OCI-M1 (cell line): ENCODE measurements at places on chromosomes 16 and 17.
A peak's percentile ranks its signal among the peaks of the same experiment; 100 is the strongest.

- no peak for DNase-seq
Measured at GRCh38 chr17:13076905-13077304, 59.1 kb upstream of the ELAC2 start.

DNA sequence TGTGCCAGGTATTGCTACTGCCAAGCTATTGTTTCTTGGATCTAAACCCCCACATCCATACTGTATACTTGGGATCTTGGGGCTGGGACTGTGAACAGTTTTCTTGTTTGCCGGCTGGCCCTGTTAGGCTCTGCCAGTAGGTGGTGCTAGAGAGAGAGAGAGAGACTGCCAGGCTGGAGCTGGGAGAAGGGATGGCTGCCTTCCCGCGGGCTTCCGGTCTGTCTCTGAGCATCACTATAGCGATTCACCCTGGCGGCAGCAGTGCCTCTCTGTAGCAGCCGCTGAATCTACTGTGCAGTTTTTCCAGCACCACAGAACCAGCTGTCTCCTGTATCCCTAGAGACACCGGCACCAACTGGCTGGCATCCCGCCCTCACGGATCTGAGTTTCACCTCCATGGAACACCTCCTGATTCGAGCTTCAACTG lies 201.2 kb downstream of the UTP18 start:
- peak; percentile 74 for DNase-seq

DNA sequence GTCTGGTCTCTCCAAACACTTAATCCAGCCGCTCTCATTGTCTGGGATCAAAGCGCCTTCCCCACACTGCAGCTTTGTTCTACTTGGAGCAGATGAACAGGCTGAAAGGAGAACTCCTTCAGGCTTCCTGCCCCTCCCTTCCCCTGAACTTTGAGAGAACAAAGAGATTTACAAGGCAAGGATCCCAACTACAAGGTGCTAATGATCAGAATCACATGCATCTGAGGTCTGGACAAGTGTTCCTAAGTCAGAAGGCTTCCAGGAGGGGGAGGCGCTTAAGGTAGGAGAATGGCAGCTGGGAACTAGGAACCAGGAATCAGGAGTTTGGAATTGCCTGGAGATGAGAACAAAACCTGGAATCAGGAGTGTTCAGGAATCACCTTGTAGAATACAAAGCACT lies 606.3 kb upstream of the CDH11 start:
- DNase-seq = no peak

DNA sequence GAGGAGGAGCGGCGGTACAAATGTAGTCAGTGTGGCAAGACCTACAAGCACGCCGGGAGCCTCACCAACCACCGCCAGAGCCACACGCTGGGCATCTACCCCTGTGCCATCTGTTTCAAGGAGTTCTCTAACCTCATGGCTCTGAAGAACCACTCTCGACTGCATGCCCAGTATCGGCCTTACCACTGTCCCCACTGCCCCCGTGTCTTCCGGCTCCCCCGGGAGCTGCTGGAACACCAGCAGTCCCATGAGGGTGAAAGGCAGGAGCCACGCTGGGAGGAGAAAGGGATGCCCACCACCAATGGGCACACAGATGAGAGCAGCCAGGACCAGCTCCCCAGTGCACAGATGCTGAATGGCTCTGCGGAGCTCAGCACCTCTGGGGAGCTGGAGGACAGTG lies 2.8 kb downstream of the ZNF646 start:
- no peak for DNase-seq

DNA sequence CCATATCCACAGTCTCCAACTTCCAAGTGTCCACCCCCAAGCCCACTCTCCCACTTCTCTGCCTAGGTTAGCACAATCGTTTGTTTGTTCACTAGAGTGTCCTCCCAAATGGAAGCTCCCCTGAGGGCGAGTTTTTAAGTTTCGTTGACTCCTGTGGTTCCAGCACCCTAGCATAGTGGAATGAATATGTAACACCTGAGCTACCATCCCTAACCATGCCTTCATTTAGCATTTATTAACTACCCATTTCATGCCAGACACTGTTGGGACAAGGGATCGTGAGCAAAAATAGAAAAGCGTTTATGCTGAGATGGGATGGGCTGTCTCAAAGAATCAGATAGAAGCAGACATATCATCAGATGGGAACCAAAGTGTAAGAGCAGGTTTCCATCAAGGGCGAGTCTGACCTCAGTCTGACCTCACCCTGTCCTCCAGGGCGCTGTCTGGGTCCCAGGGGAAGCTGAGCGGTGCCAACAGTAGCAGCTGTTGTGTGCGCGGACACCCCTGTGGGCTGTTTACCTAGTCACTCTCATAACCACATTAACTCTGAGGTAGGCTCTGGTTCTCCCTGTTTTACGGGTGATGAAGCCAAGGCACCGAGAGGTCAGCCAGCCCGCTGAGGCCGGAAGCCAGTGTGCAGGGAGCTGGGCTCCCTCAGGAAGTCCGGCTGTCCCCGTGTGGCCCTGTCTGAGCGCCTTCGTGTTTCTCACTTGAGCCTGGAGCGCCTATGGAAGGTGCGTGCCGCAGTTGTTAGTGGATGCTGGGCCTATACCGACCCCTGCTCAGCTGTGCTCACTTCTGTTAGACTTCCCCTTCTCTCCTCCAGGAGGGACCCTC lies 6.2 kb downstream of the CNP start:
- no peak for DNase-seq

GRCh38 chr17:72118335-72119076 lies 2.3 kb upstream of the SOX9 start:
- DNase-seq = peak; percentile 56

DNA sequence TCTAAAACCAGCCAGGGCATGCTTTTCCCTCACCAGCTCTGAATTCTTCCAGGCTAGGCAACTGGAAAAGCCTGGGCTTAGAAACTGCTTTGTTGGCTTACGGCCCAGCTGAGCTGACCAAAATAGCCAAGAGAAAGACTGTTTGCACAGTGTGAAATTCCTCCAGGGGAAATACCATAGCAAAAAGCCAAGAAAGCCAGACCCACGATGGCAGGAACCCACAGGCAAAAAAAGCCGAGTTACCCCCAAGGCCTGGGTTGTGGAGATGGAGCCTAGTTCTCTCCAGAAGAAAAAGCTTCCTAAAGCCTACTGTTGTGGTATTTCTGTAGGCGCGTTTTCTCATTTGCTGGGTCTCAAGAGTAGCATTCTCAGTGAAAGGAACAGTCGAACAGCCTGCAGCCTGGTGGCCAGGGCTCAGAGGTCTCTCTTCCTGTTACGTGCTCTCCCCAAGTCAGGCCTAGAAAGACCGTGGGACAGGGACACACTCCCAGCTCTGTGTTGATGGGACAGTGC lies 9.2 kb downstream of the SP2 start:
- no peak for DNase-seq

- DNase-seq = peak; percentile 42
Measured at GRCh38 chr16:58306327-58306726, 11.5 kb upstream of the PRSS54 start.

- DNase-seq = no peak
Measured at GRCh38 chr16:26605626-26606271, 461.0 kb upstream of the C16orf82 start.

DNA sequence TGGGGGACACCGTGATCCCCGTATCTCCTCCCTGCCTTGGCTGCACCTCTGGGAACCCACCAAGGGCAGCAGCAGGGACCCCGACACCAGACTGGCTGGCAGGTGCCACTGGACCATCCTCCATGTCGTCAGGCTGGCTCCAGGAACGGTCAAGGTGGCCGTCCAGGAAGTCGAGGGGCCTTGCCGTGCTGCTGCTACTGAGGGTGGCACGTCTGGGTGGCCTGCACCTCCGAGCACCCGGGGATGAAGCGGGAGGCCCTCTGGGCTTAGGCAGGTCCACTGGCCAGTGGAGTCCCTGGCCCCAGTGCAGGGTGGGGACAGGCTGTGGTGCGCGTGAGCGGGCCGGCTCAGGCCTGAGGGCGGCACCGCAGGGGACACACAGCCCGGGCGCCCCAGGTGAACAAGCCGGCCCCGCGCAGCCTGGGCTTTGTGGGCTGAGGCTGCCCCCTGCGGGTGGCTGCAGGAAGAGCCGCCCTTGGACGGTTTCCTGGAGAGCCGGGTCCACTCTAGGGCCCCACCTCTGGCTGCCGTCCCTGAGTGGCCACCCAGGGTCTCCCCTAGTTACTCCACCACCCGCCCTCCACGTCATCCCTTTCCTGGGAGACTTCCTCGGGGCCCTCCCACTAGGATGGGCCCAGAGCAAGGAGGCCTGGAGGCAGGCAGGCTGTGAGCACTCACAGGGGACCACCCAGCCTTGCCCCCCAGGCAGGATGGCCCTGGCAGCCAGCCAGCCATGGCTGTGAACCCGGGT lies 42.8 kb upstream of the ZC3H18 start:
- DNase-seq = peak; percentile 24

DNA sequence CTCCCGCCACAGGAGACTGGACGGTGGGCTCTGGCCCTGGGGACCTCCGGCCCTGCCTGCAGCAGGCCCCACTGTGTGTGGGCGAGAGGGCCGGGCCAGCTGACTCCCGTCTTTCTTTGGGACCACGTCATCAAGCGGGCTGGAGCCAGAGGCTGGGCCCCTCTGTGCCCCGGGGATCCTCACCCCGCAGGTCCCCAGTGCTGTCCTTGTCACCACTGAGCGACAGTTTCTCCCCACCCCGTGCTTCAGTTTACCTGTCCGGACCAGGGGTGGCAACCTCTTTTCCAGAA lies 181.9 kb upstream of the ZNF469 start:
- no peak for DNase-seq

DNA sequence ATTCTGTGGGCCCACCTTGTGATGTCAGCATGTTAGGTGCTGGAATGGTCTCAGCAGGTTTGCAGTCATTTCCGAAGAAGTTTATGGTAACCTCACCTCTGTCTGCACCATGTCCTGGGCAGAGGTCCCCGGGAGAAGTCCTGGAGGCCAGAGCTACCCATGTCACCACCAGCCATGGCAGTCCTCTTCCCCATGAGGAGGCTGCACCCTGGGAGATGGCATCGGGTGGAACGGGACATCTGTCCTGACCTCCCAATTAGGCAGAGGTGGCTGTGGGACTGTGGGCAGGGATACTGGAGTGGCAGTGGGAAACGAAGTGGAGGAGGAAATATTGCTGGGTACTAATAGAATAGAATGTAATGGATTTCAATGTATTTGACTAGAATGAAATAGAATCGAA lies 511.8 kb upstream of the WSB1 start:
- no peak for DNase-seq

GRCh38 chr16:243348-243747 lies 8.7 kb downstream of the FAM234A start:
- no peak for DNase-seq

DNA sequence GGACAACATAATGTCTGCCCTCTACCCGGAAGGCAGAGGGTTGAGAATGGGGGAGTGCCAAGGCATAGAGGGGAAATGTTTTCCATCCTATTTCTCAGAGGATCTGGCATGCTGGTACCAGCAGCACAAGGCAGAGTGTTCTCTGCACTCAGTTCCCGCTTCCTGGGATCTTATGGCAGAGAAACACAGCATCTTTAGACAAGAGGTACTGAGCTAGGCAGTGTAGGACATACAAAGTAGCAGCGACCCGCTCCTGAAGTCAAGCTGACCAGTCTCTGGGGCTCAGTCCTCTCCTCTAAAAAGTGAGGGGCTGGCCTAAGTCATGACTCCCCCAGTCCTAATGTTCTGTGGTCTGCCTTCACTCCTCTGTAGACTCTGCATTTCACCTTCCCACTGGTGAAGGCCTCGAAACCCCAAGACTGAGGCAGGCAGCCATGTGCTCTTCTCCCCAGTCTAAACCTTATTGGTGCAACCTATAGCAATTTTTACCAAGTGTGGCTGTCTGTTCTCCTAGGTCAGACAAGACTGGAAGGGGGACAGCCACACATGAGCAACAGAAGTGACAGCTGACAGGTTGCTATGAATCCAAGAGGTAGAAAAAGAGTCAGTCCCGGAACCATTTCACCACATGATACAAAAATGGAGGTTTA lies 11.3 kb upstream of the TSPOAP1 start:
- DNase-seq = peak; percentile 38

GRCh38 chr17:68020409-68020756 lies 15.2 kb upstream of the KPNA2 start:
- DNase-seq = no peak

- no peak for DNase-seq
Measured at GRCh38 chr17:77356690-77357201, 216.0 kb downstream of the SEC14L1 start.

- DNase-seq = no peak
Measured at GRCh38 chr16:67299269-67299668, 19.9 kb downstream of the PLEKHG4 start.

GRCh38 chr16:75476817-75477216 lies 12.3 kb upstream of the TMEM170A start:
- no peak for DNase-seq

- no peak for DNase-seq
Measured at GRCh38 chr17:81992306-81993102, 15.1 kb downstream of the ASPSCR1 start.

DNA sequence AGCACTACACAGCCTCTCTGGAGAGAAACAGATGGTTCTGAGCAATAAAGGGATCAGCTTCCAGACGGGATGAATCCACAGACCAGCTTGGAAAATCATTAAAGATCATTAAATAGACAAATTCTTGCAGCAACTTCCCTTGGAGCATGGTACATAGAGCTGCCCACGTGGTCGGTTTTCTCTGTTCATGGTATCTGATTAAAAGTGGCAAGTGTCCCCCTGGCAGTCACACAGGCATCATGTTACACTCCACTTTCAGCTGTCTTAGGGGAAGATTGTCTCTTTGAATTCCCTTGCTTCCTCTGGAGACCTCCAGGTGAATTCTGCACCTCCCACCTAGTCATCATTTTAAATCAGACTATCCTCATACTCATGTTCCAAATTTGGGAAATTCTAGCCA lies 92.2 kb upstream of the CACNG3 start:
- DNase-seq = no peak

DNA sequence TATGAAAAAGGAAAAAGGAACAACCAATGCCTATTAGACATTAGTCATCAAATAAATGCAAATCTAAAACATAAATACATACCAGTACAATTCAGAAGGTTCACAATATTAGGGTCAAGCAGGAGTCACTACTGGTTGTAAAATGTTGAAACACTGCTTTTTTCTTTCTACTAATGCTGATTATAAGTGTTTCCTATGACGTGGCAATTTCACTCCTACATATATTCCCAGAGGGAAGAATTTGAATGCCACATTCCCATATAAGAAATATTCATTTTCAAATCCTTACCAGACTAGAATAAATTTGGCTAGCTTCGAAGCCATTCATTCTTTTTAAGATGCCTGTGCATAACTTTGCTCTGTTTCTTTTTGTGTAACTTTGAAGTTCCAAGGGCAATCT lies 2.6 kb upstream of the KRTAP9-2 start:
- no peak for DNase-seq

DNA sequence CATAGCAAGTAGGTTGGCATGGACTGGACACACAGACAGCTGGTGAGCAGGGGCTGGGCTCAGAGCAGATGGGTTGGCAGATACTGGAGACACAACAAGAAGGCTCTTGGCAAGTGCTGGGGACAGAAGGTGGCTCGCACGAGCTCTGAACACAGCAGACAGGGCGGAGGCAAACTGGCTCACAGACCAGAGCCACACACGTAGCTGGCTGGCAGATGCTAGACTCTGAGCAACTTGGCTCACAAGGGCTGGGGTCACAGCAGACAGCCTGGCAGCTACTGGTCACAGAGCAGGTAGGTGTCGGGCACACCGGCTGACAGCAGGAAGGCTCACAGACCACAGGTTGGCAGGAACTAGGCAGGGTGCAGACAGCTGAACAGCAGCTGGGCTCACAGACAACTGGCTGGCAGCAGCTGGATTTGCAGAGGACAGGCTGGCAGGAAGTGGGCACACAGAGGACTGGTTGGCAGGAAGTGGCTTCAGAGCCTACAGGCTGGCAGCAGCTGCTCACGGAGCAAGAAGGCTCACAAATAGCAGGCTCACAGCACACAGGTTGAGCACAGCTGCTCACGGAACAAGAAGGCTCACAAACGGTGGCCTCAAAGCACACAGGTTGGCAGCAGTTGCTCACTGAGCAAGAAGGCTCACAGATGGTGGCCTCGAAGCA lies 725 bp downstream of the KRTAP16-1 start:
- no peak for DNase-seq
